ENCODE measurements at places on chromosomes 2 and 18.
A peak's percentile ranks its signal among the peaks of the same experiment; 100 is the strongest.

GRCh38 chr2:109437325-109438090 lies 176.3 kb downstream of the SEPTIN10 start:
- DNase-seq, result peak; percentile 86

- DNase-seq, result no peak
These were observed 10.3 kb upstream of the ACKR3 start for GRCh38 chr2:236558993-236559978.

DNA sequence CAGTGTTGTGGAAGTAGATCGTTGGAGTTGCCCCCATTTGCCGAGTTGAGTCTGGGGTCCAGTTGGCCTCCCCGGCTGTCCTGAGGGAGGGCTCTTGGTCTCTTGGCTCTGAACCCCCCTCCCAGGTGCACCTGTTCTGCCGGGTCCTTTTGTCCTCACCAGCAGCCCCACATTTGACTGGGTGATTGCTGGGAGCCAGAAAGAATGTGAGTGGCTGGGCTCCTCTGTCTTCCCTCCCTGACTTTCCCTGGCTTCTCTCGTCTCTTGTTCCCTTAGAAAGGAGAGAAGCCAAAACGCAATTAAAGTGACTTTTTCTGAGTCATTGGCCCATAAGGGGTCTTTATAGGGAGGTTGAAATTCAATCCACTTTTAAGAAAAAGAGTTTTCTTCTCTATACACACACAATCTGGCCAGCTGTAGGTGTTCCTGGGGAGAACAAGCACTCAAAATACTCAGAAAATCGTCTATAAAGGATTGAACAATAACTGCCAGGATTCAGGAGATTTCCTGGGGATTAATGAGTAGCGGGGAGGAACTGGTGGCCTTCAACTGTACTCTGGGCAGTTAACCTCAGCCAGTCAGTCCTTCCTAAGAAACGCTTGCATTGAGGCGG lies 131.0 kb downstream of the TMEM182 start:
- no peak for DNase-seq

DNA sequence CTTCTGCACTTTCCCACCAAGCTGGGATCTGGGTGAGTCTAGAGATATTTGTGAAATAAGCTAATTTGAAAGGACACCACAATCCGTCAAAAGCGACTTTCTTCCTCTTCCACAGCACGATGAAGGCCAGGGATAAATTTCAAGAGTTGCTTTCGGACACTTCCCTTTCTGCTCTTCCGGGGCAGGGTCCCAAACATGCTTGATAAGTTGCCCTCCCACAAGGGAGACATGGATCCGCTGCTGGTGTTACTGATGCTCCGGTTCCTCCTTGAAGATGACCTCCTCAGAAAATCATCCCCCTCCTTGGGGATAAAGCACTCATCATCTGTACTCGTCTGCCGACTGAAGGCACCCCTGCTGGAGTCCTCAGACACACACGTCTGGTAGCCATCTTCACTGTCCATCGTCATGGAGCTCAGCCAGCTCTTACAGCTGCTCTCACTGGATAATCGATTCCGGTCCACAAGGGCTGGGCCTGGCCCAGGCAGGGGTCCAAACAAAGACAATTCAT lies 28.2 kb downstream of the CYTIP start:
- DNase-seq, result no peak

GRCh38 chr2:189091253-189091652 lies 88.3 kb downstream of the COL5A2 start:
- no peak for DNase-seq

DNA sequence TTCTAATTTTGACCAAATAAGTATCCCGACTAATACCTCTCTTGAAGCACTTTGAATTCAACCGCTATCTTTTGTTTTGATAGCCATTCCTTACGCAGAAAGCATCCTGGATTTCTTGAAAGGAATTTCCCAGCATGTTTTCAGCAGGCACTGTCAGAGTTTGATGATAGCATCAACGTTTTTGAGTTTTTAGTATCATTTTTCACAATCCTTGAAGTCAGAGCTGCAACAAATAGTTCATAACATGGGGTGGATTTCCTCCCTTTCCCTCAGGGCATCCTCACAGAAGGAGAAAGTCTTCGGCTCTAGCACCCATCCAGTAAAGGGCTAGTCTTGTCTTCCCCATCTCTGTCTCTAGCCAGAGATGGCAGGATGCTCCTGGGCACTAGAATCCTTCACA lies 46.2 kb downstream of the ANKRD44 start:
- DNase-seq, result no peak

DNA sequence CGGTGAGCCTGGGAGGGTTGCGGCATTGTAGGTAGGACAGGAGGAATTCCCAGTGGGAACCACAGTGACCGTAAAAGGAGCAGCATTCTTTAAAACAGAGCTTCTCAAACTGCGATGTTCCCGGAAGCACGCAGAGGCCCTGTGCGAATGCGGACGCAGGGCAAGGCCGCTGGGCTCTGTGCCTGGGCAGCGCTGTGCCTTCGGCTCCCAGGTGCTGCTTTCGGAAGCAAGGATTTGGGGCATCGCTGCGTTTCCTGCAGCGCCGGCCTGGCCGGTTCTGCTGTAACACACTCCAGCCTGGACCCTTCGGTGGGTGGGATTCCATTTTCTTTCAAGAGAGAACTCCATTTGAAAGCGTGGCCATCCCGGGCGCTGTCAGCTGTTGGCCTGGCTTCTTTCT lies 118.6 kb downstream of the PTGR3 start:
- DNase-seq, result no peak
